ENCODE measurements at places on chromosomes 3 and 15.

- DNase-seq = no peak
Observed at GRCh38 chr3:45026038-45026437, at the start of gene CLEC3B. Gene CLEC3B, plus strand, starts transcription at chr3:45026303. Its CDS starts 60 bp downstream, at chr3:45026363.

GRCh38 chr3:186444288-186444687 is 82.3 kb upstream of the DGKG start:
- no peak for DNase-seq

DNA sequence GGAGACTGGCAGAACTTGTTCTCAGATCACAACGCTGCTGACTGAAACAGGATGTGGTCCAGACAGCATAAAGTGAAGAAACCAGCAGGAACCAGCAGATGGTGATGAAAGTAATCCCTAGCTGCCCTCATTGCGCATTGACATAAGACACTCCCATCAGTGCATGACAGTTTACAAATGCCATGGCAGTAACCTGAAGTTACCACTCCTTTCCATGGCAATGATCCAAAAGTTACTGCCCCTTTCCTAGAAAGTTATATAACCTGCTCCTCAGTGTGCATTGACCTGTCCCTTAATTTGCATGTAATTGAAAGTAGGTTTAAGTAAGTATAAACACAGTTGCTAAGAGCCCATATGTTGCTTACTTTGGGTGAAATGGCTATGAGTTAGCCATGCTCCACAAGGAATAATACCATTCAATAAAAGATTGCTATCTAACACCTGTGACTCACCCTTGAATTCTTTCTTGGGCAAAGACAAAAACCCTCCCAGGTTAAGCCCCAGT is 149.1 kb upstream of the CD96 start:
- DNase-seq = no peak

- DNase-seq = no peak
Observed at GRCh38 chr3:127383656-127384179, 95.9 kb upstream of the PRR20G start.

DNA sequence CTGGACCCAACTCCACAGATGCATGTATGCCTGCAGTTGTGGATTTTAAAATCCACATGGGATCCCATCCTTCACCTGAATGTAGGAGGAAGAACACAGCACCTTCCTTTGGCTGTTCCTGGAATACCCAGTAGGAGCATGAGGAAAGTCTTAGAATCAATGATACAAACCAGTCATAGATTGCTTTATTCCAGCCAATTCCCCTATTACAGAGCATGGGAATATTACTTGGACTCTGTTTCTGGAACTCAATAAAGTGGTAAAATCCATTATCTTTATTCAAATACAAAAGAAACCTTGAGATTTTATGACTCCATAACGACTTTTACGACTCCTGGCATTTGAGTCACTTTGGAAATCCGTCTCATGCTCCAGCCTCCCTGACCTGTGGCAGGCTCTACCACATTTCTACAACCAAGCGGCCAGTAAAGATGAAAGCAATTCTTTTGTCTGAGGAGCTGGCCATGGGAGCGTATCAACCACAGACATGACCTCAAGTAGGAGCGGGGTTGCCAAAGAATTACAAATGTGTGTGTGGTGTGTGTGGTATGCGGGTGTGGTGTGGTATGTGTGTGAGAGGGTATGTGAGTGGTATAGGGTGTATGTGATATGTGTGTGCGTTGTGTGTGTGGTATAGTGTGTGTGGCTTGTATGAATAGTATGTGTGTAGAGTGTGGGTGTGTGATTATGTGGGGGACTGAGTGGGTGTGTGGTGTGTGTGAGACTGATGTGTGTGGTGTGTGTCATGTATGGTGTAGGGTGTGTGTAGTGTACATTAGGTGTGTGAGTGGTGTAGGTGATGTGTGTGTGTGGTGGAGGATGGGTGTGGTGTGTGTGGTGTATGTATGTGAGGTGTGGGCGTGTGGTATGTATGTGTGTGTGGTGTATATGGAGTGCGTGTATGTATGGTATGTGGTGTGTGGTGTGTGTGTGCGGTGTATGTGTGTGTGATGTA is 40.0 kb downstream of the ARRDC4 start:
- no peak for DNase-seq

GRCh38 chr3:8421267-8421666 is 80.4 kb upstream of the LMCD1 start:
- no peak for DNase-seq

GRCh38 chr3:183698756-183699155 is 1.2 kb downstream of the YEATS2 start:
- no peak for DNase-seq

- no peak for DNase-seq
Observed at GRCh38 chr3:18533039-18533438, 107.9 kb upstream of the SATB1 start.

GRCh38 chr3:13025090-13025489 is 48.1 kb downstream of the IQSEC1 start:
- no peak for DNase-seq

GRCh38 chr3:13480340-13481318 is 523 bp downstream of the HDAC11 start:
- no peak for DNase-seq

Data from stimulated activated CD4-positive, alpha-beta T cell treated with anti-CD3 and anti-CD28 coated beads, Interleukin-12 subunit alpha, Interleukin-12 subunit beta, amount 100 ng/mL, for 48 hours (primary cell).